ENCODE measurements at places on chromosomes 12 and 14.

GRCh38 chr14:100903134-100903468 lies 421 bp downstream of the RTL1 start:
- no peak for DNase-seq

DNA sequence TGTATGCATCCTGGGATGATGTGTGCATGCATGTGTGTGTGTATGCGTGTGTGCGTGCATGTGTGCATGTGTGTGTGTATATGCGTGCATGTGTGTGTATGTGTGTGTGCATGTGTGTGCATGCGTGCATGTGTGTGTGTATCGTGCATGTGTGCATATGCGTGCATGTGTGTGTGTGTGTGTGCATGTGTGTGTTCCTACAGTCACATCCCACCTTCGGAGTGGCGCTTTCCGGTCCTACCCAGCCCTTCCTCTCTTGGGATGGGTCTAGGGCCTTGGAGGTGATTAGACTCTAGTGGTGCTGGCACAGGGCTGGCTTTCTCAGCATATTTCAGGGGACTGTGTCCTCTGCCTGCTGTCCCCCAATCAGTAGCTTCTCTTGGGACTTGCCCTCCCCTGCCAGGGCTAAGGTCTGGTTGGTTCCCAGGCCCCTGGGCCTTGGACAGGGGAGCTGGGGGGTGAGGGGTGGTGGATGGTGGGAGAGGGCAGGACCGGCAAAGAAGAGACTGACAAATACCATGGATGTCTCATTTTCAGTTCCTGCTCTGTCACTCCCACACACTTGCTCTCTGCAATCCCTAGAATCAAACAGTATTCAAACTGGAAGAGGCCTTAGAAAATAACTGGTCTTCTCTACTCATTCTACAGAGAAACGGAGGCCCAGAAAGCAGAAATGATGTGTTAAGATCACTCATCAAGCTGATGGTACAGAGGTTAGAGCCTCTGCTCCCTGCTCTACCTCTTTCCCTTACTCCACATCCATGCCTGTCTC lies 21.9 kb upstream of the FAIM2 start:
- no peak for DNase-seq

- peak; percentile 31 for DNase-seq
Observed at GRCh38 chr12:48351022-48351708, 446 bp upstream of the ZNF641 start.

GRCh38 chr14:90301668-90302090 lies 30.1 kb downstream of the NRDE2 start:
- DNase-seq = no peak

GRCh38 chr12:19992311-19992710 lies 376.0 kb upstream of the PDE3A start:
- DNase-seq = no peak

DNA sequence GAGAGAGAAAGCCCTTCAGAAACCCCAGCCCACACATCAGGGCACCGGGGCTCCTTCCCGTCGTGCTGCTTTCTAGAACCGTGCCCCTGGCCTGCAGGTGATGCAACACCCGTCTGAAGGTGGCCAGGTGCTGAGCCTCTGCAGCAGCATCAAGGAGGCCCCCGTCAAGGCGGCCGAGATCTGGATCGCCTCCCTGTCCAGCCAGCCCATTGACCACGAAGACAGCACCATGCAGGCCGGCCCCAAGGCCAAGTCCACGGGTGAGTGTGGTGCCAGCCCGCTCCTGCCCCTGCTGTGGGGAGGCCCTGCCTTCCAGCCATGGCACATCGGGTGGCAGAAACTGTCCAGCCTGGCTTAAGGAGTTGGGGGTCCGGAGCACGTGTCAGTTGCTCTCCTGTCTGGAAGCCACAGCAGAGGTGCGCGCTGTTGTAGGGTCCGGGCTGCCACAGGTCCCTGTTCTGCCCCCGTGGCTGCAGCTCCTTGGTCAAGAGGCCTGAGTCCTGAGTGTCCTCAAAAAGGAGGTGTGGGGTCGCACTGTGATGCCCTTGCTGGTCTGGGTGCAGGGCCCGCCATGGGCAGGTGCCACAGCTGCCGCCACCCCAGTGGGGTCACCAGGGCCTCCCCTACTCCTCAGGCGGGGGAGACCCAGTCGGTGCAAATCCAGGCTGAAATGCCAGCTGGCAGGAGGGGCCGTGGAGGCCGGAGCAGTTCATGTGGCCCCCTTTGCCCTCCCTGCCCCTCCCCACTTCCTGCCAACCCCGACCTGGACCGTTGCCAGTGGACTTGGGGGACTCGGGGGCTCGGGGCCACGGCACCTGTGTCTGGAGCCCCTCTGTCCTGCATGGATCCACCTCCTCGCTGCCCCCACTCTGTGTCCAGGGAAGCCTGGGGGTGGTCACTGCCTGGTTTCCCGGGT lies 31.0 kb upstream of the TEX22 start:
- no peak for DNase-seq

GRCh38 chr12:104274811-104275210 lies 28.7 kb upstream of the EID3 start:
- DNase-seq = no peak

All from NCI-H2029 treated with DMSO at 0.1 percent for 48 hours (cell line).